ENCODE measurements at places on chromosomes 3 and 15.

GRCh38 chr3:31695280-31696008, 162.7 kb downstream of the STT3B start:
- DNase-seq, result peak; percentile 52

GRCh38 chr3:38345879-38346586, 552 bp upstream of the XYLB start:
- DNase-seq, result no peak

GRCh38 chr15:76101655-76102054, 41.9 kb downstream of the TMEM266 start:
- no peak for DNase-seq

GRCh38 chr3:171525437-171525836, 65.2 kb upstream of the TNIK start:
- DNase-seq, result no peak

- no peak for DNase-seq
Observed at GRCh38 chr3:138899351-138899991, 47.5 kb downstream of the FOXL2 start.

DNA sequence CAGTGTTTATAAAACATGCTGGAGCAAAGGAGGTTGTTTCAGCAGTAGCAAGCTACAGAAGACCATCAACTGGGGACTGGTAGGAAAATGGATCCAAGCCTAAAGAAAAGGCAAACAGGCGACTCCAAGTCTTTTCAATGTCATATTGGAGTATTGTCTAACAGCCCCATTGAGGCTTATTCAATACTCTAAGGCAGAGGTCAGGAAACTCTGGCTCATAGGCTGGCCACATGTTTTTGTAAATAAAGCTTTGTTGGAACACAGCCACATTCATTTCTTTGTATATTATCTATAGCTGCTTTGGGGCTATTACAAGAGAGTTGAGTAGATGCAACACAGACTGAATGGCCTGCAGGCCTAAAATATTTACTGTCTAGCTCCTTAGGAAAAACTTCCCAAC, 77.5 kb downstream of the RPL22L1 start:
- no peak for DNase-seq

DNA sequence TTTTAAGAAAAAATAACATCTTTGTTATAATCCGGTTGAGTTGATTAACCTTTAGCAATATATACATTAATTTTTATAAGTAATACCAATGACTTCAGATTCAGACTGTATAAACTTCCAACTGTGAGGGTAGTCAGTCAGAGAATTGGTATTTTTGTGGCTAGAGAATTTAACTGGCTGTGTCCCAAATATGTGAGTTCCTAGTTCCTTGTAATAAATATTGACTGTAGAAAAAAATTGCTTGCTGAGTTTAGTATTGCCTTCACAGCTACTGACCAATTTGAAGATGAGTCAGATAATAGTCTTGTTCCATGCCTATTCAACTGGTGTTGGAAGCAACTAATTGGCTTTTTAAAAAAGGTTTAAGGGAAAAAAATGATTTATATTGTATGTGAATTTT, 210.8 kb downstream of the GAP43 start:
- no peak for DNase-seq

DNA sequence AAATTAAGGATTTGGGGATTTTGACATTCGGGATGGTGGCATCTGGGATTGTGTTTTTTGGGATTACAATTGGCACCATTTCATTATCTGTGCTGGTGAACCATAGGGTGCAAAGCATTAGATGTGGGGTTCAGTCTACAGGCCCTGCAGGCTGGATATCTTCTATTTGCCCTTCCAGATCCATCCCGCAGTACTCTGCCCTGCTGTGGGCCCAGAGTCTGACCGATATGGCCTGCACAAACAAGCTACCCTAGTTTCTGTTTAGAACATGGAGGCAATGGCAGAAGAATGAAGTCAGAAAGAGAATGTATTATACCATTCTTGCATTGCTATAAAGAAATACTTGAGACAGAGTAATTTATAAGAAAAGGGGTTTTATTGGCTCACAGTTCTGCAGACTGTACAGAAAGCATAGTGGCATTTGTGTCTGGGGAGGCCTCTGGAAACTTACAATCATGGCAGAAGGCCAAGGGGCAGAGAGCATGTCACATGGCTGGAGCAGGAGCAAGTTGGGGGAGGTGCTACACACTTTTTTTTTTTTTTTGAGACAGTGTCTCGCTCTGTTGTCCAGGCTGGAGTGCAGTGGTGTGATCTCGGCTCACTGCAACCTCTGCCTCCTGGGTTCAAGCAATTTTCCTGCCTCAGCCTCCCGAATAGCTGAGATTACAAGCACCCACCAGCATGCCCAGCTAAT, 93.7 kb downstream of the NCEH1 start:
- DNase-seq, result no peak

DNA sequence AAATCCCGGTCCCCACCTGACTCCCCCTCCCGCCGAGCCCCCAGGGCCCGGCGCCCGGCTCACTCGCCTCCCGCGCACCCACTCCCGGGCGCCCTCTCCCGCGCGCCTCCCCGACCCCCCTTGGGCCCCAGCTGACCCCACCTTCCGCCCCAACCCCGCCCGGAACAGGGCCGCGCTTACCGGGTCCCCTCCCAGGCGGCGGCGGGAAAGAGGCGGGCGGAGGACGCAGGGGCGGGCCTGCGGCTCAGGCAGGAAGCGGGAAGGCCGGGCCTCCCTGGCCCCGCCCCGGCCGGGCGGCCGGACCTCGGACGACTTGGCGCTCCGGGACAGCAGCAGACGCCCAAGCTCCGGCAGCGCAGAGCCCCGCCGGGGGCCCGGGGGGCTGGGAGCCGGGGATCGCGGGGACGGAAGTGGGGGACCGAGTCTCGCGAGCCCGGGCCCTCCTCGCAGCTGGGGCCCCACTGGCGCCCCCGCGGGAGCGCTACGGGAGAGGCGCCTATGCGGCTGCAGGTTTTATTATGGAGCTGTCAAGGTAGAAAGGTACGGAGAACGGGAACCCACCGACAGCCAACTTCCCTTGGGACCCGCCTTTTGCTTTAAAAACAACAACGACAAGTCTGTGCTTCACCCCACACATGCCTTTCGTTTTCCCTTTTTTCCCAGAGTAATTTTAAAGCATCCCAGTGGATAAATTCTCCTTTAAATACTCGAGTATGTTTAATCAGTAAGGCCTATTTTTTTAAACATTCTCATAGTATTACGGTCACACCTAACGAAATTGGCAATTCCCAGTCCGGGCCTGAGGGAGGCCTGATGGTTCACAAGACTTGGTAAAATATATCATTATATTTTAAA, at the start of gene SLC41A3:
TSS of gene SLC41A3 (minus strand) at position 212 of the 855 bp plus-strand sequence. CDS start 15,905 bp downstream, outside the sequence.
- DNase-seq, result peak; percentile 88

- no peak for DNase-seq
Observed at GRCh38 chr15:99717161-99718009, 15.9 kb downstream of the LYSMD4 start.

GRCh38 chr3:17423786-17424536, 318.5 kb downstream of the TBC1D5 start:
- no peak for DNase-seq

GRCh38 chr3:37997791-37998370, 7.3 kb downstream of the VILL start:
- DNase-seq, result no peak

GRCh38 chr3:23650371-23651140, 155.2 kb upstream of the UBE2E1 start:
- no peak for DNase-seq

- DNase-seq, result no peak
Observed at GRCh38 chr3:168552251-168552650, 456.5 kb upstream of the GOLIM4 start.

DNA sequence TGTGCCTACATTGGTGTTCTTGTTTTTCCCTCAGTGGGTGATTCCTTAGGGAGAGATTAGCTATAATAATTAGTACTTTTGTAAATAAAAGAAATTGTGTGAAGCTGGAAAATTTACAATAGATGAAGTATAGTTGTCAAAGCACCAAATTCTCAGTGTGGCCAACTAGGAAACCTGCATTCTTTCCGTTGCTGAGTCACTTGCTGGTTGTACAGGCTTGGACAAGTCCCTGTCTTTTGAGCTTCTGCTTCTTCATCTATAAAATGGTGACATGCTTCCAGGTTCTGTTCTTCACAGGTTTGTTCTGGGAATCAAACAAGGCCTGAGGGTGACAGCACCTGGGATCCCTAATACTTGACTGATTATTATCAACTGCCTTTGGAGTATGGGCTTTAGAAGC, 184.1 kb upstream of the HES1 start:
- no peak for DNase-seq

DNA sequence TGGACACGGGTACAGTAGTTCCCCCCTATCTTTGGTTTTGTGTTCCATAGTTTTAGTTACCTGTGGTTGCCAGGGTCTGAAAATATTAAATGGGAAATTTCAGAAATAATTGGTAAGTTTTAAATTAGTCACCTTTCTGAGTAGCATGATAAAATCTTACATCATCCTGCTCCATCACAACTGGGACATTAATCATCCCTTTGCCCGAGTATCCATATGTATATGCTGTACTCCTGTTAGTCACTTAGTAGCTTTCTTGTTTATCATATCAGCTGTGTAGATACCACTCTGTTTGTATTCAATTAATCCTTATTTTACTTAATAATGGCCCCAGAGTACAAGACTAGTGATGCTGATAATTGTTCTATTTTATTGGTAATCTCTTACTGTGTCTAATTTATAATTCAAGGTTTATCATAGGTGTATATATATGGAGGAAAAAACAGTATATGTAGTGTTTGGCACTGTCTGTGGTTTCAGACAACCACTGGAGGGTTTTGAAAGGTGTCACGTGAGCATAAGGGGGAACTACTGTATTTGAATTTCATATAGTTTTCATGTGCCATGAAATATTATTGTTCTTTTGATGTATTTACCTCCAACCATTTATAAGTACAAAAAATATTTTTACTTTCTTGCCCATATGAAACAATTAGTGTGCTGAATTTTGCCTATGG, 41.4 kb downstream of the CTDSPL2 start:
- no peak for DNase-seq

DNA sequence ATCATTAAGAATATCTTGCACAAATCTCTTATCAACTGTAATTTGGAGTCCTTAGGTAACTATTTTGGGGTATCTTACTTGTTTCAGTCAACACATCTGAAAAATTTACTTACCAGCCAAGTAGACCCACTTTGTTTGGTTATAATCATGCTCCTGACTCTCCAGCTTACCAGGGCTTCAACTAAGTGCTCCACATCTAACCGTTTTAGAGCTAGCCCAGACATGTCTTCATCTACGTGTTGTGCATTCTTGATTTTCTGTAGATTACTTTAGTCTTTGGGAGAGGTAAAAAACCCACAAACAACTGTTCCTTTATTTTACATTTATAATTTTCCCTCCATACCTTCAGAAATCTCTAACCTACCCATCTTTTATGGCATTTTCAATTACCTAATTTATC, 17.2 kb downstream of the EAF2 start:
- no peak for DNase-seq

GRCh38 chr15:70863450-70864218, 9.7 kb upstream of the LARP6 start:
- no peak for DNase-seq

DNA sequence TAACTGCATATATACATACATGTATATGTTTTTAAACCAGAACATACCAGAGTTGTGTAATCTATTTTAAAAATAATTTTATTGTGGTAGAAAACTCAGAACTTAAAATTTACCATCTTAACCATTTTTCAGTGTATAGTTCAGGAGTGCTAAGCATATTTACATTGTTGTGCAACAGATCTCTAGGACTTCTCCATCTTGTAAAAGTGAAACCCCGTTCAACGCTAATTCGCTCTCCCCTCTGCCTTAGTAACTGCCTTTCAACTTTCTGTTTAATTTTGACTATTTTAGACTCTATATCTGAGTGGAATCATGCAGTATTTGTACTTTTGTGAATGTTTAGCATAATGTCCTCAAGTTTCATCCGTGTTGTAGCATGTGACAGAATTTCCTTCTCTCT, 51.8 kb upstream of the SSR3 start:
- no peak for DNase-seq

DNA sequence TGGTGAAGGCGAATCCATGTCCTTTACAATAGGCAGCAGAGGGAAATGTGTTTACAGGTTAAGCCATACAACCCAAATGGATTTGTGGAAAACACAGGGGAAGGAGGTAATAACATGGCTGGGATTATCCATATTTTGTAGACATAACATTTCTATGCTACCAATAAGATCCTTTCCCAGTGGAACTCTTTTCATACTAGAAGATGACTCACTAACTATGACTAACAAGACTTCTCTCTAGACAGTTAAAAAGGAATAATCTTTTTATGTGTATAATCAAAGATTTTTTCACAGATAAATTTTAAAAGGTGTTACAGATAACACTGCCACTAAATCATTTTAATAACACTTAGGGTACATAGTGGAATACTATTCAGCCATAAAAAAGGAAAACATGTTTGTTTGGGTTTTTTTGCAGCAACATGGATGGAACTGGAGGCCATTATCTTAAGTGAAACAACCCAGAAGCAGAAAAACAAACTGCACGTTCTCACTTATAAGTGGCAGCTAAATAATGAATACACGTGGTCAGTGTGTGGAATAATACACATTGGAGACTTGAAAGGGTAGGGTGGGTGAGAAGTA, 39.6 kb downstream of the VPS13C start:
- DNase-seq, result no peak

DNA sequence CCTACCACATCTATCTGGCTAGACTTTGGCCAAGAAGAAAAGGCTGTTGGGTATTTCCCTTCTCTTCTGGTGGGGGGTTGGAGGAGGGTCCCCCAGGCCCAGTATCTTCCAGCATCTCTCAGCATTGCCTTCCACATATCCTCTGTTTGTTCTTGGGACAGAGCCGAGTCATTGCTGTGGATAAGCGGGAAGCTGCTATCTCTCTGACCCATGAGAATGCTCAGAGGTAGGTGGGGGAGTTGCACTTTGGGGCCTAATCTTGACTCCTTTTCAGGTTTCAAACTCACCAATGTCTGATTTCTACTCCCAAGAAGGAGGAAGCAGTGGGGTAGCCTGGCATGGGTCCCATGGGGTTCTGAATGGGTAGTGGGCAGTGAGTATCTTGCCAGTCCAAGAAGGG, 8.0 kb downstream of the HEMK1 start:
- DNase-seq, result no peak

DNA sequence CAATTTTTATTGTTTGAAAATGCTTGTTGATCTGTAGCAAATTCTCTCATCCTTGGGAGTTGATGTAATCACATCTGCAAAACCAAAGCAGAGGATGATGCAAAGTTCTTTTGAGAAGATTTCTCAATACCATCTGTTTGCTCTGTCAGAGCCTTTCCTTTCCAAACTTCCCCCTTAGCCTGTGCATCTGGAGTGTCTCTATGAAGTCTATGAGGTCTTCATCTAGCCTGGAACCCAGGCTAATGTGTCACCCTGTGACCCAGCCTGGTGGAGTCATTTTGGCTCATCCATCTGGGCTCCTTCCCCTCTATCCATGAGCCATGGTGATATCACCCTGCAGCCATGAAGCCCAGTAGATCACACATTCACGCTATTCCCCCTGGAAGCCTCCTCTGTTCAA, 123.2 kb upstream of the SLC7A14 start:
- no peak for DNase-seq

Data from HuH-7 (cell line).